ENCODE measurements at places on chromosomes 13 and 19.

DNA sequence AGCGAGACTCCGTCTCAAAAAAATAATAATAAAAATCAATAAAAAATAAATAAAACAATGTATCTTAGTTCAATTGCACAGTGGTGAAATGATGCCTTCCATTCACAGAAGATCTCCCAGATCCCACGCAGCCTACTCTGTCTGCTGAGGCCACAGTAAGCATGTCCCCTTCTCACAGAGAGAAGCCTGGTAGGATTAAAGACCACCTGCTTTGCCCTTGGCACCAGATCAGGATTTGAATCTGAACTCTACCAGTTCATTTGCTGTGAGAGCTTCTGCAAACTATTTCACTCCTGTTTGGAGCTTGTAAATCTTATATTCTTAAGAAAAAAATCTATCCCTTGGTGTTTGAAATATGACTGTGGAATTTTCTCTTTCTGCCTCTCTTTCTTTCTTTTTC is 2.2 kb upstream of the SLC7A1 start:
- no peak for DNase-seq

GRCh38 chr19:38190061-38190460 is 34.0 kb downstream of the DPF1 start:
- no peak for DNase-seq

GRCh38 chr19:57887195-57887941 is 1.5 kb downstream of the ZNF814 start:
- peak; percentile 88 for DNase-seq

DNA sequence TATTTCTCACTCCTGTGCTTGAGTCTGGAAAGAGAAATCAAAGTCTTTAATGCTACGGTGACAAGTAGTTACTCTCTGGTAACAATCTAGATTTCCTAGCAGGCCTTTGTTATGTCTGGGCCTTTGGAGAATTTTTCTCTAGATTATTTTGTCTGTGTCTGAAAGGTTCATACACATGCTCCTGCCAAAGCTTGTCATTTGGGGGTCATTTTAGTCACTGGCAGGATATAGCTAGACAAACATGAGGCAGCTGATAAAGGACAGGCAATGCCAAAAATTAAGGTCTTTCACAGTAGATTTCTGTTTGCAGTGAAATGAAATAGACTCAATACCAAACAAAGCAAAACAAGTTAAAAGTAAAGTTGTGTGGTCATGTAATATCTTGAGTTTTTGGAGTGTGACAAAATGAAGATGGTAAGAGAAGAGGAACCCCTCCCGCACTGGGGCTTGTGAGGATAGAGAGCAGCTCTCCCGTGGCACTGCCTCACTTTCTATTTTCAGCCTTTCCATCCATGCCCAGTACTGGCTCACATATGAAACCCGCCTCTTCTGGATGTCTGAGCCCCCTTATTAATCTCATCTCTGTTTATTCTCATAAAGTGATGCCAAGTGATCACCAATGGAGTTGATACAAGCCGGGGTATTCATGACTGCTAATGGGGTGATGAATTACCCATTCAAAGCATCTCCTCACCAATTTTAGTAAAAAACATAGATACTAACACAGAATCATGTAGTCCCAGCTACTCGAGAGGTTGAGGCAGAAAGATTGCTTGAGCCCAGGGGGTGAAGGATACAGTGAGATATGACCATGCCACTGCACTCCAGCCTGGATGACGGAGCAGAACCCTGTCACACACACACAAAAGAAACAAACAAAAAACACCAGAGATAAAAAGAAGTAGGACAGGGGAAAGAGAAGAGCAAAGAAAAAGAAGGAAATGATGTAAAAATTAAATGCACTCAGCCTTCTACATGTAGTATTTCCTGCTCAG is 389.3 kb downstream of the FGF14 start:
- DNase-seq: no peak

GRCh38 chr19:2663920-2664571 is 38.4 kb downstream of the GNG7 start:
- DNase-seq: no peak

DNA sequence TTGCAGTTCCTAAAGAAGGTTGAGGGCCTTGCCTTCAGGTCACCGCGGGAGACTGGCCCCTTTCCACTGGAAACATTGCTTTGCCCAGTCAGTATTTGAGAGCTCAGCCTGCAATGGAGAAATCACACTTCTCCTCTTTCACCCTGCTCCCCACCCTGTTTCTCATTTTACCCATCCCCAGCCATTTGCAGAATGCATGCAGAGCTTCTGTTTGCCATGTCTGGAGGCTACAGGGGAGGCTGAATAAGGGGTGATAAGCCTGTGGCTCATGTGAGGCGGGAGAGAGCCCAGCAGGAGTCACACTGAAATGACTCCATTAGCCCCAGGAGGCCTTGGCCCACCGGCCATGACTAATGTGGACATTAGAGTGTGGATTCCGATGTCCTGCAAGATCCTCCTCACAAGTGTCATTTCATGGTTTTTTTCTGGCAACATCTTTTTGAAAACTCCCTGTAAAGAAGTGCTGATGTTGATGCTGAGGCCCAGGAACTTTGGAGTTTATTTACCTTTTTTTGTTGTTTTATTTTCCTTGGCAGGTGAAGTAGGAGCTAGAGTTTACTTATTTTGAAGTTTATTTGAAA is 6.3 kb downstream of the SPINT2 start:
- DNase-seq: peak; percentile 64

All from mesendoderm (in vitro differentiated cells).